Activated CD8-positive, alpha-beta T cell treated with anti-CD3 and anti-CD28 coated beads for 36 hours (primary cell): ENCODE measurements at places on chromosomes 5 and 9. TPM values are rescaled to one million over a fixed set of nuclear protein-coding genes. Genes with fewer than 3 reads are reported as not detected.

Gene DNAH5
- not detected for total RNA-seq

Gene RMRP
- 13,164 TPM for total RNA-seq

Gene ARHGEF39
- total RNA-seq: 16.0 TPM

Gene ACTBL2
- total RNA-seq: not detected

Gene TAS2R1
- not detected for total RNA-seq

Gene PDE6A
- total RNA-seq: not detected

Gene CD274
- total RNA-seq: 13.7 TPM

GRCh38 chr9:13952906-13953305 is 361.0 kb downstream of the NFIB start:
- no peak for DNase-seq

- no peak for DNase-seq
Measured at GRCh38 chr5:26872337-26872736, 166.0 kb downstream of the CDH9 start.

- DNase-seq: no peak
Measured at GRCh38 chr5:41770799-41771198, 99.4 kb downstream of the OXCT1 start.

DNA sequence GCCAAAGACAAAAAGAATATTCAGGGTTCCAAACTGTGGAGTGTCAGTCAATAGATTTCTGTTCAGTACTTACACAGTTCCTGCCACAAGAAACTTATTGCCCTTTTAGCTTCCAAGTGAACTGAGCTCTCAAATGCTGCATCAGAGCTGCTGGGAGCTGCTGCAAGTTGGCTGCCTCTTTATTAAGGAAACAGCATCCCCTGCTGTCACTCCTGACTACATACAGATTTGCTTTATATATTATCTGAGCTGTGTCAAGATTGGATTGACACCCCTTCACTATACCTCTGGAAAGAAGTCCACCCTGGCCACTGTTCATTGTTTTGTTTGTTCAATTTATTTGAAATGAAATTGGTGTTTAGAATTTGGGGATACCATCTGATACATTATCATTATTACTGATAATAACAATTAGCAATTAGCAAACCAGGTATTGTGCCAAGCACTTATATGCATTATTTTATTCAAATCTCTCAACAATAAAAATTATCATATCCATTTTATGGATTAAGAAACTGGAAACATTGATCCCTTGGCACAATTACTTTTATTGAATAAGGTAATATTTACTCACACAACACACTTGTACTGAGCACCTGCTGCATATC is 16.4 kb upstream of the C5orf58 start:
- DNase-seq: no peak

DNA sequence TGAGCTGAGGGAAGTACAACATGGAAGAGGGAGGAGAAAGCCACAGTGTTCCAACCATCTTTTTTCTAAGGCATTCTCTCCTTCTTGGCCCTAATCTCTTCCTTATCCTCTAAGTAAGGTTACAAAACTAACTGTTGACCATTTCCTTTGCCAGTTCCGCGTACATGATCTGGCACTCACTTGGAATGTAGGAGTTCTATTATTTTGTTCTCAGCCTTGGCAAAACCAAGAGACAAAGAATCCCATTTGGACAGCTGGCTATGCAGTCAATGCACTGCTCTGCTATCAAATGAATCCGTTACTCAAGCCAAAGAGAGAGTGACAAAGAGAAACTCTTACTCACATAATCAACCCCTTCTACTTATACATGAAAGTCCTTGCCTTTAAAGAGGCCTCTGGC is 410.3 kb downstream of the DTWD2 start:
- DNase-seq: no peak

DNA sequence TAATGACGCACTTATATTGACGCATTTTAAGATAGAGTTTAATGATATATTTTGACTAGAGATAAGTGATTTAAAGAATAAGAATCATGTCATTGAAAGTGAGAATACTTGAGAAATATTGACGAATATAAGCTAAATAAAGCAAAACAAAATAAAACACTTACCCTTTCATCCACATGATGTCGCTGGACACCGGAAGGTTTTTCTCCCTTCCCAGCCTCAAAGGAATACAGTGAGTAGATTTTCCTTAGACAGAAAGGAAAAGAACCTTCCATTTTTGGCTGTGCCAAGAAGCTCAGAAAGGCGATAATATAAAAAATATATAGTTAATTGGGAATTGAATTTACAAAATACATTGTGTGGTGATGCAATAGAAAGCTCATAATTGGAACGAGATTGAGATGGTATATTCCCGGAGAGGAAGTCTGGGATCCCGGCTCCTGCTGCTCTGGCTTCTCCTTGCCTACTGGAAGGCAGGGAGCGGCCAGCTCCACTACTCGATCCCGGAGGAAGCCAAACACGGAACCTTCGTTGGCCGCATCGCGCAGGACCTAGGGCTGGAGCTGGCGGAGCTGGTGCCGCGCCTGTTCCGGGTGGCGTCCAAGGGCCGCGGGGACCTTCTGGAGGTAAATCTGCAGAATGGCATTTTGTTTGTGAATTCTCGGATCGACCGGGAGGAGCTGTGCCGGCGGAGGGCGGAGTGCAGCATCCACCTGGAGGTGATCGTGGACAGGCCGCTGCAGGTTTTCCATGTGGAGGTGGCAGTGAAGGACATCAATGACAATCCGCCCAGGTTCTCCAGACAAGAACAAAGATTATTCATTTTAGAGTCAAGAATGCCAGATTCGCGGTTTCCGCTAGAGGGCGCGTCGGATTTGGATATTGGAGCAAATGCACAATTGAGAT is at the start of gene PCDHA5:
TSS of gene PCDHA5 (plus strand) at position 239 of the 906 bp plus-strand sequence.
- DNase-seq: peak; percentile 58

GRCh38 chr5:150763023-150763769 is 4.4 kb upstream of the DCTN4 start:
- no peak for DNase-seq

DNA sequence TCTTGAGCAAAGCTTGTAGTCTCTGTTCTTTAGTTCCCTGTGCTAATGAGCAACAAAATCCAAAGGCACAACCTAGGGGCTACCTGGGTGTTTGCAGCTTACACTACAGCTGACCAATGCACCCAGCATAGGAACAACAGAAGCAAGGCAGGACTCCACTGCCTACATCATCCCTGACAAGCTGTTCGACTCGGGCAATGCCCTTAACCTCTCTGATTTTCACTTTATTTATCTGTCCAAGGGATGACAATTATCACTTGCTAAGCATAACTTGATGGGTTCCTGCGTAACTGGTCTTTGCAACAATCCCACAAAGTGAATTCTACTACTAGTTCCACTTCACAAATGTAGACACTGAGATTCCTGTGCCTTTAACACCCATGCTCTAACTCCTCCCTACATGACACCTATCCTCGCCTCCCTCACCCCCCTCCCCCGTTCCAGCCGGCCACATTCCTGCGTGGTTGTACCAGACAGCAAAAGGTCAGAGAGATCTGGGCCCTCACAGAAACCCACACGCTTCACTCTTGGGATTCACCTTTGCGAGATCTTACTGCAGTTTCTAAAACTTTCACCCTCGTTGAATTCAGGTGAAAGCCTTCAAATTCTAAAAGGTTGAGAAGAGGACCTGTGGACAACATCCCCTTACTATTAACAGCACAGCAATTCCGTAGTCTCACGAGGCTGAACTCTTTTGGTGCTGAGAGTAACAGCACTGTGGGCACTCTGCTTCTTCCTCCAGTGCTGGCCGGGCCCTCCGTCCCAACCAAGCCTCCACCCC is 995 bp downstream of the IPPK start:
- peak; percentile 74 for DNase-seq

GRCh38 chr5:105752801-105753200 is 1917.9 kb downstream of the EFNA5 start:
- DNase-seq: no peak

DNA sequence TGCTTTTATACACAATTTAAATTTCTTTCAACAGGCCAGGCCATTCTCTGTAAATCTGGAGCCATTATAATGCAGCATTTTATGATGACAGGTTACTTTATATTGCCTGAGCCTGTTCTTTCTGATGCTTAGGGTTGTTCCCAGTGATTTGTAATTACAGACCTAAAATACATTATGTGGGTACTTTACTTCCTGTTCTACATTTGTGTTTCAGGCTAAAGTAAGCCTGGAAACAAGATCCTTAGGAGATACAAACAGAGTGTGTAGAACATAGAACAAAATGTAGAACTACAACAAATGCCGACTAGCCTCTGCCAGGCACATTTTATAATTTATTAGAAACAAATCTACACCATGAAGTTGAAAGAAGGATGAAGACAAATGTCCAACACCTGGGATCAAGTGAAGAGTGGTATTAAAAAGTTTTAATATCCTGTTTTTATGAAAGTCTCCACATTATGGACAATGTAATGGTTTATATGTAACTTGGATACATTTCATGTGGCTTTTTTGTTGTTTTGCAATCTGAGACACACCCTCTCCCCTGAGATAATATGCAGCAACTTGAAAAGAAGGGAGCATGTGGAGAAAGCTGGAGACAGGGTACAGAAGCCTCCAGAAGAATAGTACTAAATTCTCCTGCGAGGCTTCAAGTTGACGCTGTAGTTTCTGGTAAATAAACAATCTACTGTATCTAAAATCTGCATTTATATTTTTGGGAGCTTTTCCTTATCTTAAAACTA is 46.9 kb downstream of the VCAN start:
- DNase-seq: no peak
